Thyroid gland (tissue), 4 donors: ENCODE measurements at places on chromosomes 5 and 9.

DNA sequence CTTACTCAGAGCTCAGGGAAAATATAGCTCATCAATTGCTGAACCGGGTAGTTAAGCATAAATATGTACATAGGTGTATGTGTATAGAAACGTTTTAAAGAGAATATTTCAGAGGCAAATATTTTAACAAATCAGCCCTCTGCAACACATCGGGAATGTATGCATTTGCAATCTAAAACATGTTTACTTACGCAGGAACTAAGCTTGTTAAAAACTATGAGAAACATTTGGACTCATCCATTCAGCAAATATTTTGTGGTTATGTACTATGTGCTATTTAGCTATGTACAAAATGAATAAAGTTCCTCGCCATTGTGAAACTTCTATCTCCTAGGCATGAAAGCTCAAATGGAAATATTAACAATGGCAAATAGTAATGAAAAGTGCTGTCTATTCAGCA, 469.9 kb downstream of the ARHGEF28 start:
- DNase-seq = no peak

- DNase-seq = peak; percentile 37
Measured at GRCh38 chr5:181205761-181206649, 1.0 kb upstream of the TRIM7 start.

GRCh38 chr9:73370053-73370452, 218.4 kb downstream of the ANXA1 start:
- DNase-seq = no peak

DNA sequence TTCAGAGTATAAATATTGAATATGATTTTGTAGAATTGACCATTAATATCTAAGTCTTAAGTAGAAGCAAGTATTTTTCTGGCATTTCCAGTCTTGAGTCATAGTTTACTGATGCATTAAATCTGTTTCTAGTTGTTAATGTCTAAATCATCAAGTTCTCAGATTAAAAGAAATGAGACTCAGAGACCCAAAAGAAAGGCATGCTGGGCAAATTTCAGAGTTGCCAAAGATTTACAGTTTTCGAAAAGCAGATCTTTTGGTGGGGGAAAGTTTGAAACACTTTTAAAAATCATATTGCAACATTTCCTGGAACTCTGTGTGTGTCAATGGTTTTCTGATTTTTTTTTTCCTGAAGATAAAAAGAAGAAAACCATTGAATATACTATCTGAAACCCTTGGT, 60.9 kb downstream of the ANKRD55 start:
- no peak for DNase-seq

GRCh38 chr9:84748112-84748511, 78.6 kb downstream of the NTRK2 start:
- no peak for DNase-seq

DNA sequence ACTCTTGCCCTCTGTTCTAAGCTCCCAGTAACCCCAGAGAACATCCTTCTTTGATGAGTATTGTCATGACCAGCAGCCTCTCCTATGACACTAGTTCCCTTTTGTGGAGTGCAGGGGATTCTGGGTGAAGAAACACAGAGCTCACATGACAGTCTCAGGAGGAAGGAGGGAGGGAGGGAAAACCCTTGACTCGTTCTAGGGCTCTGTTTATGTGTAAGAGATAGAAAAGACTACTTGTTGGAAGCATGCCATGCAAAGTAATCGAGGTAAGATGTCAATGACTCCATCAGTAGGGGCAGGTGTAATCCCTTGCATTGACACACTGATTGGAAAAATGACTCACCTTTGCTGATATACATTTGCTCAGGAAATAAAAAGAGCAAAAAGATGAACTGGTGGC, 190.2 kb upstream of the ELL2 start:
- DNase-seq = no peak

- DNase-seq = no peak
Measured at GRCh38 chr9:86046071-86046636, 53.2 kb downstream of the GOLM1 start.

- DNase-seq = no peak
Measured at GRCh38 chr5:131067636-131068035, 97.4 kb downstream of the HINT1 start.

- DNase-seq = no peak
Measured at GRCh38 chr9:133334161-133334560, 1.8 kb downstream of the SURF6 start.

GRCh38 chr5:92836855-92837755, 743.9 kb downstream of the NR2F1-AS1 start:
- DNase-seq = no peak

DNA sequence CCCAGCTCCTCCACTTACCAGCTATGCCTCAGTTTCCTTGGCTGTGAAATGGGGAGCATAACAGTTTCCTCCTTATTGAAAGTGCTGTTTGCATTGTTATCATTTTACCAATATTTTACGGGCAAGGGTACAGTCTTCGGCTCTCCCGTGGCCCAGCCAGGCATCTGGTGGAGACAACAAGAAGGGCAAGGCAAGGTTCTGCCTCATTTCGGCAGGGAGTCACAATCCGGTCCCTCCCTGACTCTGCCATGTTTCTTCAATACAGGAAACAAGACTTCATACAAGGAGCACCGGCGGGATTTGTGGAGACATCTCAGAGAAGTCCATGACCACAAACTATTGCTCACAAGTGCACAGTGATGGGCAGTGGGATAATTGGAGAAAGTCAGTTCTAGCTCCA, 174.0 kb downstream of the FGF18 start:
- no peak for DNase-seq

- no peak for DNase-seq
Measured at GRCh38 chr9:137688725-137689124, 69.9 kb downstream of the EHMT1 start.

DNA sequence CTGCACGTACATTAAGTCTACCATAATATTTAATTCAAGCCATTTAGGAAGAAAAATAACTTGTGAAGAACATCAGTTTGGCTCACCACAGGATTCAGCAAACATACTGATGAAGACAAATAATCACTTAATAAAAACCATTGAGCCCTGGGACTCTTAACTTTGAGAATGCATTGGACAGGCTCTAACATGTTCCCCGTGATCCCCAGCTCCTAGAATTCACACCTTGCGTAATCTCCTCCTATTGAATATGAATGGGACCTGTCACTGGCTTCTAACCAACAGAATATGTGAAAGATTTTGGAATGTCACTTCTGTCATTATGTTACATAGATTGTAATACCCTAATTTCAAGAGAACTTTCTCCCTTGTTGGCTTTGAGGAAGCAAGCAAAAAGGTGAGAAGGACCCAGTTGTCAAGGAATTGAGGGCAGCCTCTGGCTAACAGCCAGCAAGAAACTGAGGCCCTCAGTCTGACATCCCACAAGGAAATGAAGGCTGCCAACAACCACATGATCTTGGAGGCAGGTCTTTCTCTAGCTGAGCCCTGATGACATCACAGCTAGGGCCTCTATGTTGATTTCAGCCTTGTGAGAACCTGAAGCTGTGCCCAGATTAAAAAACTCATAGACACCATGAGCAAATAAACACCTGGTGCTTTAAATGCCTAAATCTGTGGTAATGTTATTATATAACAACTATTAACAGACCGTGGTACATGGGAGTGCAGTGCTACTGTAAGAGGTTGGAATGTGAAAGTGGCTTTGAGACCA, 433.2 kb downstream of the SEMA5A start:
- no peak for DNase-seq

- no peak for DNase-seq
Measured at GRCh38 chr5:152606776-152607364, 201.8 kb upstream of the NMUR2 start.

DNA sequence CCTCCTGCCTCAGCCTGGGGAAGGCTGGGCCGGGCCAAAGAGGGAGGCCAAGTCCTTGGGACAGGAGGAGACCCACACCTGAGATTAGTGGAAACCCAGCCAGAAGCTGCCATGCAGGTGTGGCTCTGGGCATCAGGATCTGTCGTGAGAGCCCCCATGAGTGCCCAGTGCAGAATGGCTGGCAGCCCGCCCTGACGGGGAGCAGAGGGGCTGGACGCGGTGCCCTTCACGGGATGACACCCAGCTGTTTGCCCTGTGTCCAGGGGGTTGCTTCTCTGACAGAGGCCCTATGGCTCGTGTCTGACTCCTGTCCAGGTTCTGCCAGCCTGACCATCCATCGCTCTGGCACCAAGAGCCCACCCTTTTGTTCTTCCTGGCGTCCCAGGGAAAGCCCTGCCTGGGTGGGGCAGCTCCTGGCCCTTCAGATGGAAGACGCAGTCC, 8.5 kb downstream of the DIPK1B start:
- DNase-seq = no peak

DNA sequence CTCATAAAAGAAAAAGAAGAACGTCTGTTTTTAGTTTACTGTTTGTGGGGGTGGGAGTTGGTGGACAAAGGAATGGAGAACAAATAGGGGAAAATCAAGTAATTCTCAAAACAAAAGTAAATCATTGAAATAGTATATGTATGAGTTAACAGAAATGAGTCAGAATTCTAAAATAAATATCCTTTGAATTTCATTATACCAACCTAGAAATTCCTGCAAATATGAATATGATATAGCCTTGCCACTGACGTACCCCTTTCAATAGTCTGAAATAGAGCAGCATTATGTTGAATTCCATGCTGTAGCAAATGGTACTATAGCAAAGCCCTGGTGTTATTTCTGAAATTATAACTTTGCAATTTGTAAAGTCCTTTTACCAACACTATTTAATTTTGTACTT, 29.6 kb upstream of the DTWD2 start:
- no peak for DNase-seq

- DNase-seq = no peak
Measured at GRCh38 chr5:152527358-152528052, 122.4 kb upstream of the NMUR2 start.

DNA sequence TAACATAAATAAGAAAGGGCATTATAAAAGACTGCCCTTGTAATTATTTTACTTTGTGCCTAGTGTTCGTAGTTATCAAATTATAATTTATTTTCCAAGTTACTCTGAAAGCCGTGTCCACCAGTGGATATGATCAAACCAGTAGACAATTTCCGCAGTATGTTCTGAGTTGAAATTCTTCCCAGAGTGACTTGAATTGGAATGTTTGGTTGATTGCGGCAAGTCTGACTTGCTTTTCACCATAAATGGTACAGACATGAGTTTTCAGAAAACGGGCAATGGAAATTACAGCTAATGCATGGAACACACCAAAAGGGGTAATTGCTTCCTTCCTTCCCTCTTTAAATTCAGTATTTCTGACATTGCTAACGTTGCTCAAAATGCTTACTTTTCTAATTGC, 56.6 kb downstream of the CHSY3 start:
- no peak for DNase-seq

DNA sequence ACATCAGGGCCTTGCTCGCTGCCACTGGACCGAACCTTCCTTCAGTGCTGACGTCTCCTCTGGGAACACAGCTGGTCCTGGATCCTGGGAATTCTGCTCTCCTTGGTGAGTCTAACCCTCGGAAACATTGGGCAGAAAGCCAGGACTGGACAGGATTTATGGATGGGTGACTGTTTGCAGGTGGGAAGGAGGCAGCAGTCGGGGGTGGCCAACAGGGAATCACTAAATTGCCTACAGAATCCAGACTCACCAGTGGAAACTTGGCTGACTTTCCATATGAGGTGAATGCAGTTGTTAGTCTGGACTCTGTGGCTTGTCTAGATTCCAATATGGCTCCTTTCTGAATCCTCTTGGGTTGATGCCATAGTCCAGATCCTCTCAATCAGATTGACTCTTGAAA, 203.1 kb downstream of the SAXO1 start:
- DNase-seq = no peak

GRCh38 chr5:1001406-1002270, 7.0 kb upstream of the NKD2 start:
- peak; percentile 1 for DNase-seq

DNA sequence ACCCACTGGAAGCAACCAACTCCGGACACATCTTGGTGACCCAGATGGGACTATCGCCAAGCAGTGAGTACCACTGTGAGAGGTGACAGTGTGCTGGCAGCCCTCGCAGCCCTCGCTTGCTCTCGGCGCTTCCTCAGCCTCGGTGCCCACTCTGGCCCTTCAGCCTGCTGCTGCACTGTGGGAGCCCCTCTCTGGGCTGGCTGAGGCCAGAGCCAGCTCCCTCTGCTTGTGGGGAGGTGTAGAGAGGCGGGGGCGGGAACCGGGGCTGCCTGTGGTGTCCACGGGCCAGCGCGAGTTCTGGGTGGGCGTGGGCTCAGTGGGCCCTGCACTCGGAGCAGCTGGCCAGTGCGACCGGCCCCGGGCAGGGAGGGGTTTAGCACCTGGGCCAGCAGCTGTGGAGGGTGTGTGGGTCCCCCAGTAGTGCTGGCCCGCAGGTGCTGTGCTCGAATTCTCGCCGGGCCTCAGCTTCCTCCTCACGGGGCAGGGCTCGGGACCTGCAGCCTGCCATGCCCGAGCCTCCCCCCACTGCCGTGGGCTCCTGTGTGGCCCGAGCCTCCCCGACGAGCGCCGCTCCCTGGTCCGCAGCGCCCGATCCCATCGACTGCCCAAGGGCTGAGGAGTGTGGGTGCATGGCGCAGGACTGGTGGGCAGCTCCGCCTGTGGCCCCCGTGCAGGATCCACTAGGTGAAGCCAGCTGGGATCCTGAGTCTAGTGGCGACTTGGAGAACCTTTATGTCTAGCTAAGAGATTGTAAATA, 78.5 kb upstream of the PLPP1 start:
- DNase-seq = no peak

GRCh38 chr9:21750021-21750735, 52.3 kb upstream of the MTAP start:
- DNase-seq = no peak

DNA sequence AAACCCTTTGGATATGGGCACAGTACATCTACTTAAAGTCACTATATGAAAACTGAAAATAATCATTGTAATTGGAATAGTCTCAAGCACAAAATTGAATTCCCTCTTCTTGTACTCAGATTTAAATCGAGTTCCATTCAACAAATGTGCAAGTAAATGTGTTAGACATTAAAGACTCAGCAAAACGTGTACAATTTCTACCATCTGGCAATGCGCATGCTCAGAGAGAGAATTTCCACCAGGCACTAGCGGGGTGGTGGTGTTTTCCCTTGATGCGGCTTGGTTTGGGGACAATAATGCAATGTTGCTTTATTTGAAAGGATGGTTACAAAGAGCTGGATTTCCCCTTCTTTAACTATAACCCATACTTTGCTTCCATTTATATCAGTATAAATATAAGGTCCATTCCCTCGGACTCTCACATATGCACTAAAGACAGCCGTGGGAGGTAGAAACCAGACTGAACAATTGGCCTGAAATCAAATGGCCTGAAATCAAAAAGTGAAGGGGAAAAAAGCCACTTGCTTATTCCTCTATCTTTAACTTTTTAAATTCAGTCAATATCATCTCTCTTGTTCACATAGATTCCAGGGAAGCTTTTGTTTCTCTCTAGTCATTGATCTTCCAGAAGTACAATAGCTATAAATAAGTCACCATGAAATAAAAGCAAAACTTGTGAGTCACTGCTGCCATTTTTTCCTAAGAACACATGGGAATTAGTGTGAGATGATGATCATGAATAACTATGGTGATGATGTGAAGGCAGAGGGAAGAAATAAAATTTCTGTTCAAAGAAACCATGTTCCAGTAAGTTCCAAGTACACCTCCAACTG, 59.2 kb downstream of the ADAMTS12 start:
- DNase-seq = no peak

DNA sequence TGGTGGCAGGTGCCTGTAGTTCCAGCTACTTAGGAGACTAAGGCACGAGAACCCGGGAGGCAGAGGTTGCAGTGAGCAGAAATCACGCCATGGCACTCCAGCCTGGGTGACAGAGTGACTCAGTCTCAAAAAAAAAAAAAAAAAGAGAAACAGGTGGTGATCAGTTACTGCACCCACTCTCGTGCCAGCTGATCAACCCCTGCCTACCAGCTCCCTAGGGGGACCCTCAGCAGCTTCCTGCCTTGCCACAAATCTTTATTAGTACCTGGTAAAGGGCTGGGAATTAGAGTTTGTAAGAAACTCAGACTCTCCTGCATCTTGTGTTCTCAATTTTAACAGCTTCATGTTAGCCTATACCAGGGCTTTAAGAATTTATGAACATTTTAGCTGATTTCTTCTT, 914.9 kb downstream of the EFNA5 start:
- DNase-seq = no peak
